ENCODE measurements at places on chromosomes 6 and 20.

DNA sequence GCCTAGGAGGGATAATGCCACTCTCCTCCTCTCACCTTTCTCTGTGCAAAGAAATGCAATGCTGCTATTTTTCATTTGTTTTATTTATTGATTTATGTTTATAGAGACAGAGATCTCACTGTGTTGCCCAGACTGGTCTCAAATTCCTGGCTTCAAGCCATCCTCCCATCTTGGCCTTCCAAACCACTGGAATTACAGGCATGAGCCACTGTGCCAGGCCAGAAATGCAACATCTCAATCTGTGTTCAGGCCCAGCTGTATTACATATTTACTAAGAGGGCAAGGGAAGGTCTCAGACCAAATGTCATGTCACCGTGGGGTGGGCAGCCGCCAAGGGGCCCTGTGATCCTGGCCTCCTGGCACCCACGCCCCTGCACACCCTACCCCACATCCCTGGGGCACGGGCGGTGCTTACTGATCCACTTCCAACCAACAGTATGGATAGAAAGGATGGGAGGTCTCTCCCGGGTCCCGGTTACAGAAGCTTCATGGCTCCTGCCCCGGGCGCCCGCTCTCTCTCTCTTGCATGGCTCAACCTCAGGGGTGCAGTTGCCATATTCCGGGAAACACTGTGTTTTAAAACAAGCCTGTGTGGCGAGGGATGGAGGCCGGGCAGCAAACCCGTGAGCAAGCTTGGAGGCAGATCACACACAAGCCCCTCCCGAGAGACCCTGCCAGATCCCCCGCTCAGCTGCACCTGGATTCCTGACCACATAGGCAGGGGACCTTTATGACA lies 111.8 kb downstream of the AGPAT4 start:
- DNase-seq = no peak

GRCh38 chr6:16201706-16202105 lies 36.7 kb upstream of the GMPR start:
- DNase-seq = no peak

- DNase-seq = no peak
Measured at GRCh38 chr6:162525181-162525580, 202.4 kb downstream of the PRKN start.

GRCh38 chr6:112298021-112298745 lies 43.8 kb upstream of the LAMA4 start:
- no peak for DNase-seq

DNA sequence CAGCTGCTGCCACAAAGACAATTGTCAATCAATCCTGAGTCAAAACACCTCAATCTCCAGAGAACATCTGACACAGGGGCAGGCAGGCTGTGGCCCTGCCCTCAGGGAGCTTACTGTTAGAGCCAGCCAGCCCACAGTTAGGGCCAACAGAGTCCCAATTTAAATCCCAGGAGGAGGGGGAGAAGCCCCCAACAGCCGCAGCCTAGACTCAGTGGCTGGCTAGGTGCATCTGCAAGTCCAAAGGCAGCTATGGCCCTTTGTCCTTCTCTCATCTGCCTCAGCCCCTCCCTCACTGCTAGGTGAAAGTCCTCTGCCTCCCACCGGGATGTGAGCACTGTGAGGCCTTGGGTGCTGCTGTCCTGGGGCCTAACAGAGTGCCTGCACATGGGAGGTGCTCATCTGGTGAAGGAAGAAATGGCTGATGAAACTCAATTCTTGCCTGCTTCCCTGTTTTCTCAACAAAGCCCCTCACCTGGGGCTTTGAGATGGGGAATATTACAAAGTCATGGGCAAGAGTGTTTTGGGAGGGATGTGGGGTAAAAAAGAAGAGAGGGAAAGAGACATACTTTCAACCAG lies 33.7 kb upstream of the VEGFA start:
- no peak for DNase-seq

- peak; percentile 50 for DNase-seq
Measured at GRCh38 chr20:10427060-10427692, 6.8 kb downstream of the MKKS start.

DNA sequence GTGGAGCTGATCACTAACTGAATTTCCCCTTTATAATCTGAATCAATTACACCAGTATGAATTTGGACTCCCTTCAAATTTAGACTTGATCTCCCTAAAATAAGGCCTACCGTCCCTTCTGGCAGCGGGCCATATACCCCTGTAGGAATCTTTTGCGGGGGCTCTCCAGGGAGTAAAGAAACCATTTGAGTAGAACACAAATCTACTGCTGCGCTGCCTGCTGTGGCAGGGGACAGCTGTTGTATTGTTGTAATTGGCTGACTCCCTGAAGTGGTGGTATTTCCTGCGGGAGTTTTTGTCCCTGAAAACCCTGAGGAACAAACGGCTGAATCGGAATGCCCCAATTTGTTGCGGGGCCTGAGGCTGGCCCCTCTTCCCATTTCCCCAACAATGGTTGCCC lies 16.0 kb upstream of the PTCRA start:
- DNase-seq = no peak

- DNase-seq = no peak
Measured at GRCh38 chr20:24780674-24781417, 168.2 kb upstream of the CST7 start.

GRCh38 chr6:23307516-23307915 lies 738.1 kb downstream of the HDGFL1 start:
- no peak for DNase-seq

DNA sequence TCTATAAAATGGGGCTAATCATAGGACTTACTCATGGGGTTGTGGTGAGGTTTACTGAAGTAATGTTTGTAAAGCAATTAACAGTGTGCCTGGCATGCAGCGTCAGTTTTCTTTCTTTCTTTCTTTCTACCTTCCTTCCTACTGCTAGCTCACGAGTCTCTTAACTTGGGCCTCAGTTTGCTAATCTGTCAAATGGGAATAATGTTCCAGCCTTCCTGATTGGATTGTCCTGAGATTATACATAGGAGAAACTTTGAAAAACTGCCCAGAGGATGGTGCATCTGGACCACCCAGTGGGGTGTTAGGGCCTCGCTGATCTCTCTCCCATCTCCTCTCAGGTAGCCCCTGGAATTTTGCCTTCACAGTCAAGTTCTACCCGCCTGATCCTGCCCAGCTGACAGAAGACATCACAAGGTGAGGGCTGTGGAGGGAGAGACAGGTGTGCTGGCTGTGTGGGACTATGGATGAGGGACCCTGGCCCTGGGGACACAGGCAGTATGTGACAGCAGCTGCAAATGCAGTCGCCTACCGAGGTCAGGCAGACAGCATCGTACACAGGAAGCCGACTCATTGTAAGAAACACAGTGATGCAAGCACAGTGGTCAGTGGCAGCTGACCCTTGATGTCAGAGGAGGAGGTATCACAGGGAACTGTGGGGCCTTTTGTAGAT lies 27.5 kb downstream of the EPB41L1 start:
- DNase-seq = no peak

- DNase-seq = no peak
Measured at GRCh38 chr6:134482593-134483270, 164.8 kb upstream of the SGK1 start.

- no peak for DNase-seq
Measured at GRCh38 chr20:63029358-63030121, 22.8 kb upstream of the BHLHE23 start.

DNA sequence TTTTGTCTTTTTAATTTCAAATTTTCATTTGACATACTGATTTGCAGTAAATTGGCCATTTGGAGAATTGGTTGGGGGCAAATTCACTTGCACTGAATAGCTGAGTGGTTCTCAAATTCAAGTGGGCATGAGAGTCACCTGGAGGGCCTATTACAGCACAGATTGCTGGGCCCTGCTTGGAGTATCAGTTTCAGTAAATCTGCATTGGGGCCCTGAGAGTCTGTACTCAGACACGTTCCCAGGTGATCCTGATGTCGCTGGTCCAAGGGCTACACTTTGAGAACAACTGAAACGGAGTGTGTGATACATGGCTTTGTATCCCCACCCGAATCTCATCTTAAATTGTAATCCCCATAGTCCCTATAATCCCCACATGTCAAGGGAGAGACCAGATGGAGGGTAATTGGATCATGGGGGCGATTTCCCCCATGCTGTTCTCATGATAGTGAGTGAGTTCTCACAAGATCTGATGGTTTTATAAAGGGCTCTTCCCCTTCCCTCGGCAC lies 115.9 kb downstream of the KLHL32 start:
- no peak for DNase-seq

DNA sequence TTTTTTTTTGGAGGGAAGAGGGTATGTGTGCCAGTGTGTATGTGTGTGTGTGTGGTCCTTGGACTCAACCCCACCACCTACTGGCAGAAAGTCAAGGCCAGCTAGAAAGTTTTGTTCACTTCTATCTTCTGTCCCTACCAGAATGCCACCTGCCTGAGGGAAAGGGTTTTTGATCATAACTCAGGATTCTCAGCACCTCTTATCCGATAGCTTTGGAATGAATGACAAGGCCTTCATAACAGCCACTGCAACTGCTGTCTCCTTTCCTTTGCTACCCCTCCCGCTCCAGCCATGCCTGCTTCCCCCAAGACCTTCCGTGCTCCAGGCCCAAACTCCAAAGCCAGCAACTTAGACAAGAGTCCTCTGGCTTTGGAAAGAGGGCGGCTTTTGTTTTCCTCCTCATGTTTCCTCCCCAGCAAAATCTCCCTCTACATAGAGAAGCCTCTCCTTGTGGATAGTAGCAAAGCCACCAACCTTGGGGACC lies 18.7 kb downstream of the BTN3A1 start:
- DNase-seq = no peak

GRCh38 chr20:4833074-4833728 lies 111.5 kb downstream of the PRND start:
- no peak for DNase-seq

- no peak for DNase-seq
Measured at GRCh38 chr6:132235596-132236280, 165.5 kb downstream of the MOXD1 start.

DNA sequence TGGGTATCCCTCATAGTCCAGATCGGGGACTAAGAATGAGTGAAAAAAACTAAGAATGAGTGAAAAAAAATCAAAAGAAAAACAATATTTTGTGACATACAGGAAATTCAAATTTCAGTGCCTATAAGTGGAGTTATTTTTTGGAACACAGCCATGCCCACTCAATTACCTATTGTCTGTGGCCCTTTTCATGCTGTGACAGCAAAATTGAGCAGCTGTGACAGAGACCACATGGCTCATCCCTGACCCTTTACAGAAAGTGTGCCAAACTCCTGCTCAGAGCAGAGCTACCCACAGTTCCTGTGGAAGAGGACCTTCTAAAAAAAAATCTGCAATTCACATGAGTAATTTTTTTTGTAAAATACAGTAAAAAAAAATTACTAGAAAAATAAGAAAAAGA lies 1.4 kb downstream of the NCR2 start:
- DNase-seq = peak; percentile 12

DNA sequence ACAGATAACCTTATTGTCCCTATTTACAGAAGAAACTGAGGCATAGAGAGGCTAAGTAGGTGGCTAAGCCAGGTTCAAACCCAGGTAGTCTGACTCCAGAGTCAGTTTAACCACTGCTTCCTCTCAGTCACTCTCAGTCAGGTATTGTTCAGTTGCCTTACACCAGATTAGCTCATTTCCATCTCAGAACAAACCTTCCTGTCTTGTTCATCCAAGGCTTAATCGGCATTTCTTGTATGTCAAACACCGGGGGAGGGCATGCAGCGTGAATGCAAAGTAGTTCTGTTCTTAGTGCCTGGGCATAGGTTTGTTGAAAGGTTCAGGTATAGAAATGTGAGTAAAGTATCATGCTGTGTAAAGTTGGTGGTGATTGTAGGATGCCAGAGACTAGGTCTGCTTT lies 51.7 kb downstream of the CTNNBL1 start:
- DNase-seq = no peak

DNA sequence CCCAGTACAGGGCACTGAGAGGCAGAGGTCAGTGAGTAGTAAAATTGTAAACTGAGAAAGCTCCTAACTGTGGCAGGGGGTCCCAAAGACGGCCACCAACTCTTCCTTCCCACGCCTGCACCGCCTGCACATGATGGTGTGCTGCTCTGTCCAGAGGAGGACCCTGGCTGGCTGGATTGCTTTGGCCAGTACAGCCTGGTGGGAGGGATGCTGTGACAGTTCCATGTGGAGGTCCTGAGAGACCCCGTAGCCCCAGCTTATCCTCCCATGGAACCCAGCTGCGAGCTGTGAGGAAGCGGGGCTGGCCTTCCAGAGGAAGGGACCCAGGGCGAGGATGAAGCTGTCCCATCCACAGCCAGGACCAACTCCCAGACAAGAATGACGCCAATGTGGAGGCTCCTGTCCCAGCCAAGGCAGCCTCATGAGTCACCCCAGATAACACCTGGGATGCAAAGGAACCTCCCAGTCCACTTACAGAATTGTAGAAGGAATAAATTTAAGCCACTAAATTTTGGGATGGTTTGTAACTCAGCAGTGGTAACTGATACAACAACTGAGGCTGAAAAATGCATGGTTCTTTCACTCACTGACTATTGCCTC lies 2.0 kb upstream of the ACSS1 start:
- DNase-seq = no peak

DNA sequence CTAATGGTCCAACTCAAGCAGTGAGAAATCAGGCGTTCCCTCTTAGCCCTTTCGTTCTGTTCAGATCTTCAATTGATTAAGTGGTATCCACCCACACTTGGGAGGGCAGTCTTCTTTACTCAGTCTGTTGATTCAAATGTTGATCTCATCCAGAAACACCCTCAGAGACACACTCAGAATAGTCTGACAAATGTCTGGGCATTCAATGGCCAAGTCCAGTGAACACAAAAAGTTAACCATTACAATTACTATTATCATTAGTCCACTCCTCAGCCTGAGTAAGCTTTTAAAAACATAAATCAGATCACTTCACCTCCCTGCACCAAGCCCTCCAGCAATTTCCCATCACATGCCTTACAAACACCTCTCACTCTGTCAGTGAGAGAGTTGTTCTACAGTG lies 423.2 kb downstream of the RFPL4B start:
- DNase-seq = no peak

DNA sequence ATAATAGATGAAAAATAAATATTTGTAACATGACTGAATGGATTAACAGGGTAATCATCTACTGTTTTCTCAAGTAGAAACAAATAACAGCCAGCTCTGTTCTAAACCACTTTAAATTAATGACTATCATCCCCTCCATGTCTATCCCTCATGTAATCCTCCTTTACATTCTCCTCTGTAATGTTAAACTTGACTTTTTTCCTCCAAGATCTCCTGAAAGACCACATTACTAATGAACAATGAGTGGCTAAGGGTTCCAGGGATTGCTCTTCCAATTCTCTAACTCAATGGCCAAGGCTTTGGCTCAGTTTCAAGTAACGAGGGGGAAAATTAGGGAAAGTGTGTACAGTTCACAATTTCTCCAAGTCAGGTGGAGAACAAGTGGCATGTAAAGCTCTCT lies 37.6 kb upstream of the FBXL4 start:
- no peak for DNase-seq

DNA sequence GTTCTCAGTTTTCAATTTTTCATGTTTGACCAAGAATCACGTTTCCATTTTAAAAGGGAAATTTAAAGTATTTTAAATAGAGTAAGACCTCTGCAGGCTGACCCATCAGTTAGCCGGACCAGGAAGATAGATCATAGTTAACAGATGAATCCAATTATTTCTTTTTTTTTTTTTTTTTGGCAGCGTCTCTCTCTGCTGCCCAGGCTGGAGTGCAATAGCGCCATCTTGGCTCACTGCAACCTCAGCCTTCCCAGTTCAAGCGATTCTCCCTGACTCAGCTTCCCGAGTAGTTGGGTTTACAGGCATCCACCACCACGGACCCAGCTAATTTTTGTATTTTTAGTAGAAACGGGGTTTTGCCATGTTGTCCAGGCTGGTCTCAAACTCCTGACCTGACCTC lies 256.7 kb upstream of the CNR1 start:
- DNase-seq = no peak
